ENCODE measurements at places on chromosomes 6 and 20.

DNA sequence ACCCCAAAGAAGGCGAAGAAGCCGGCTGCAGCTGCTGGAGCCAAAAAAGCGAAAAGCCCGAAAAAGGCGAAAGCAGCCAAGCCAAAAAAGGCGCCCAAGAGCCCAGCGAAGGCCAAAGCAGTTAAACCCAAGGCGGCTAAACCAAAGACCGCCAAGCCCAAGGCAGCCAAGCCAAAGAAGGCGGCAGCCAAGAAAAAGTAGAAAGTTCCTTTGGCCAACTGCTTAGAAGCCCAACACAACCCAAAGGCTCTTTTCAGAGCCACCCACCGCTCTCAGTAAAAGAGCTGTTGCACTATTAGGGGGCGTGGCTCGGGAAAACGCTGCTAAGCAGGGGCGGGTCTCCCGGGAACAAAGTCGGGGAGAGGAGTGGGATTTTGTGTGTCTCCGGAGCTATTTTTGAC lies 69.6 kb downstream of the HFE start:
- DNase-seq: no peak

DNA sequence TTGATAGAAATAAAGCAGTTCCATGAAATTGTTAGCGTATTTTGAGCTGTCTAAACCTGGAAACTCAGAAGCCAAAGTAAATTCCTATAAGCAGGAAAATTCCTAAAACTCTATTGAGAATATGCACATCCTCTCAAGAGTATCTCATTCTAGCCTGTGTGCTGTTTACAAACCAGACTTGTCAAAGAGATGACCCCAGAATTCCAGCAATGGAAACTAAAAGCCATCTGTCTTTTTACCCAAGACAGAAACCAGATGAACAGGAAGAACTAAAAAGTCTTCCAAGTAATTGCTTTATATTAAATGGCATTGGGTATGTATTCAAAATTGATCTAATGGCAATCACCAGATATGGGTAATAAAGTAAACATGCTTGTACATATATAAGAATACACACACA lies 92.6 kb downstream of the COL19A1 start:
- no peak for DNase-seq

DNA sequence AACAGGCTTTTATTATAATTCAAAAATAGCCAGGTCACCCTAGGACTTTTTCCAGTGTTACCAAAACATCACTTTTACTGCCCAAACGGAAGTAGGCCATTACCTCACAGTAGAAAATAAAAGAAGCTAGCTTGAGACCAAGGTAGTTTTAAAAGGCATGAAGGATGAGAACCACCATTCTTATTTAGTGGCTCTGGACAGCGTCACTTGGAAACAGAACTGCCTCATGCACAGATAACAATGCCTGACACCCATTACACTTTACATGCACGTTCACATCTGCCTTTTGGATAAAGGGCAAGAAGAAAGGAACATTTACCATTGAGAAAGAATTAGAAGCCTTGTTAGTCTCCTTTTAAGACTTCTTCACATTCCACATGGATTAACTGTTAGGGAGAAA lies 1.9 kb upstream of the PAQR8 start:
- no peak for DNase-seq

- no peak for DNase-seq
Observed at GRCh38 chr20:57312138-57312537, 17.5 kb upstream of the SPO11 start.

Measured in smooth muscle cell of the brain vasculature (primary cell).